Stimulated activated CD4-positive, alpha-beta T cell treated with anti-CD3 and anti-CD28 coated beads, Interleukin-2, amount 100 ng/mL, for 4 hours (primary cell): ENCODE measurements at places on chromosomes 2 and 18.

GRCh38 chr2:198400999-198401398, 596.6 kb downstream of the PLCL1 start:
- no peak for DNase-seq

DNA sequence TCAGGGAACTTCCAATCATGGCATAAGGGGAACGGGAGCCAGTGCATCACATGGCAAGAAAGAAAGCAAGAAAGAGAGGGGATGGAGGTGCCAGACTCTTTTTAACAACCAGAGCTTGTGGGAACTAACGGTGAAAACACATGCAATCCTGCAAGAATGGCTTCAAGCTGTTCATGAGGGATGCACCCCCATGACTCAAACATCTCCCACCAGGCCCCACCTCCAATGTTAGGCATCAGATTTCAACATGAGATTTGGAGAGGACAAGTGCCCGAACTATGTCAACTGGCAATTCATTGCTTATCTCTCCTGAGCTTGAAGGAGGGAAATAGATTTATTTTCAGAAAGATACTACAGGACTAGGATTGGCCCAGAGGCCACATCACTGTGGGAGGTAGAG, 270.0 kb downstream of the SLC4A3 start:
- DNase-seq = no peak

DNA sequence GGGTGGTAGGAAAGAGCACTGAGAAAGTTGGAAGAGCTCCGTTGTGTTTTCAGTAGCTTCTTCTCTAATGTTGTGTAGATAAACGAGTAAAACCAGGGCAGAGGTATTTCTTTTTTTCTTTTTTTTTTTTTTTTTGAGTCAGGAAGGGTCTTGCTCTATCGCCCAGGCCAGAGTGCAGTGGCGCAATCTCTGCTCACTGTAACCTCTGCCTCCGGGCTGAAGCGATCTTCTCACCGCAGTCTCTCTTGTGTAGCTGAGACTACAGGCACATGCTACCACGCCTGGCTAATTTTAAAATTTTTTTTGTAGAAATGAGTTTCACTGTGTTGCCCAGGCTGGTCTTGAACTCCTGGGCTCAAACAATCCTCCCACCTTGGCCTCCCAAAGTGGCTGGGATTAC, 6.6 kb downstream of the GRHL1 start:
- DNase-seq = no peak

GRCh38 chr18:7723558-7723957, 156.4 kb downstream of the PTPRM start:
- no peak for DNase-seq

GRCh38 chr2:196702641-196703040, 63.1 kb downstream of the CCDC150 start:
- no peak for DNase-seq

GRCh38 chr2:27956888-27957287, 66.4 kb downstream of the BABAM2 start:
- no peak for DNase-seq

DNA sequence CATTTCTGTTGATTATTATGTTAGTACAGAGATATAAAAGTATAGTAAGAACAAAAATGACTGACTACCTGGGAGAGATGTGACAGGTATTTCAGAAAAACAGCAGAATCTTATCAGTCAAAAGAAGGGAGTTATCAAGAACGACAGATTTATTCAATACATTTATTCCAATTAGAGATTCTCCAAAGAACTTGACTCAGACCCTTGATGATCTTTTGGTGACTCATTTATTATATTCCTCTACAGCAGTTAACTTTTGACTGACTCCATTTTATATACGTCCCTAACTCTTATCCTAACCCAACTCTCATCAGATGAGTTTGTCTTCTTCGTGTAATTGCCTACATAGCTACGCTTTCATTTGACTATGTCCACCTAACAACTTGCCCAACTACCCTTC, 91.1 kb downstream of the C2orf74 start:
- no peak for DNase-seq

GRCh38 chr18:30175061-30175574, 867.4 kb downstream of the DSC3 start:
- DNase-seq = no peak

DNA sequence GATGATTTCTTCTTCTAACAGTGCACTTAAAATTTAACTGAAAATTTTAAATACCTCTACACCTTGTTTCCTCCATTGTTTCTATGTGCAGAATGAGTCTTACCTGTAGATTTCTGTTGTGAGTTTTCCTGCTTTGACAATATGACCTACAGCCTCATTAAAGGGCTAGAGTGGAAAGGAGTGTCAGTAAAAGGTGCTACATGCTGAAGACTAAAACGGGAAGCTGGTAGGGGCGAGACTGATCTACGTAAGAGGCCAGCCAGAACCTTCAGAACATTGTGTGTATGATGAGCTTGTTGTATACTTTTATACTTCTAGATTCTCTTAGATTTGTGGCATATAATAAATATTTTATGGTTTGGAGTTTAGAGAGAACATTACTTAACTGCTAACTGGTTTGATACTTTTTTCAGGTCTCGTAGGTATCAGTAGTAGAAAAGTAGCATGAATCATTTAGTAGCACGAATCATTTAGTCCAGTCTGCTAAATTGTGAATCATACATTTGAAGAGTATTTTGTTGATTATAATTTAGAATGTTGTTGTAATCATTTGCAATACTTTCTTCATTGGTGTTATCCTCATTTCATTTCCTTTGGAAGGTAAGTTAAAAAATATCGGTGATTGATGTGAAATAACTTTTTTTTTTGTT, 14.3 kb downstream of the INSIG2 start:
- no peak for DNase-seq

DNA sequence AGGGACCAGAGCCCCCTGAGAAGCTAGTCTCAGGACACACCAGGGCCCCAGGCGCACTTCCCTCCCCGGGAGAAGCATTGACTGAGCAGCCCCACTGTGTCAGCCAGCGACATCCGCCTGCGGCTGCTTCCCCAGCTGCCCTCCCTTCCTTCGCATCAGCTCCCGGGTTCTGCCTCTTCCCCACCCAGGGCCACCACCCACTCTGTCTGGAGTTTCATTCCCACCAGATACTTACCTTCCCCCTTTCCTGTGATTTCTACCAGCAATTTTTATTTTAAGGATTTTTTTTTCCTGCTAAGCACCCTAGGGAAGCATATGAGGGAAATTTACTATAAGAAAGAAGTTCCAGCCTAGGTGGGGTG, 99.2 kb downstream of the SMAD7 start:
- no peak for DNase-seq

DNA sequence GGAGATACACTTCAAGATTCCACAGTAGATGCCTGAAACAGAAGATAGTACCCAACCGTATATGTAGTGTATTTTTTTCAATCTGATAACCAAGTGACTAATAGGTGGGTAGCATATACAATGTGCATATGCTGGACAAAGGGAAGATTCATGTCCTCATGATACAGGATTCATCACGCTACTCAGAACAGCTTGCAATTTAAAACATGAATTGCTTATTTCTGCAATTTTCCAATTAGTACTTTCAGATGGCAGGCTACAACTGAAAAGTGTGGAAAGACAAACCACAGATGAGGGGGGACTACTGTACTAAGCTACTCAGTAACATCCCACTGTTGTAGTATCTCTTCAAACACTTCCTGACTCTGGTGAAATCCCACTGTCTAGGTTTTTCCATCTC, 3.7 kb downstream of the IER3IP1 start:
- no peak for DNase-seq

DNA sequence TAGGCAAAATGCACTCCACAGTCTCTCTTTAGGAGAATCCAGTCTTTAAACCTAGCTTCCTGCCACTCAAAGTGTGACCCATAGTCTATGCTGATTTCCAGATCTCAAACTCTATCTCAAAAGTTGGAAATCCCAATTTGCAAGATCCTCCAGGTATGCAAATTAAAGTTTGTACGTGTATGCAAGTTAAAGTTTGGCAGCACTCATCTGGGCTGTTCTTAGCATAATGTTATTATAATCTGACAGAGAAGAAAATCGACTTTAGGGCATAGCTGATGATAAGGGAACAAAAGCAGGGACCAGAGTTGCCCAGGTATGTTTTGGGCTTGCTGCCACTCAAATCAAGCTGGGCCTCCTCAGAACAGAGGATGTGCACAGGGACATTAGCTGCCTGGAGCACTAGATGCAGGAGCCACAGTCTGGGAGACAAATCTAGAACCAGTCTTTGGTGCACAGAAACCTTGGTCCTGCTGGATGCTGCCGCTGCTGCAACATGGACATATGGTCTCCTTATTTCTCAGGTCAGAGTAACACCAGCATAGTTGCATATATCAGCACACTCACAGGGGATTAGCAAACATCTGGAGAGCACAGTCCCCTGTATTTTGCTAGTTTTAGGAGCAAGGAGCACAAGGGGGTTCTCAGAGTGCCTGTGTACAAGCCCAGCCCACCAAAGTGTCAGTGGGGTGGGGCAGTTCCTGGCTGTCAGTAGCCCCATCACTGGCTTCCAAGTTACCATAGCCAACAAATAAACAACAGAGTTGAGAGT, 242.6 kb downstream of the TTC32 start:
- no peak for DNase-seq

GRCh38 chr18:23888881-23889280, 125.7 kb upstream of the TTC39C start:
- no peak for DNase-seq

DNA sequence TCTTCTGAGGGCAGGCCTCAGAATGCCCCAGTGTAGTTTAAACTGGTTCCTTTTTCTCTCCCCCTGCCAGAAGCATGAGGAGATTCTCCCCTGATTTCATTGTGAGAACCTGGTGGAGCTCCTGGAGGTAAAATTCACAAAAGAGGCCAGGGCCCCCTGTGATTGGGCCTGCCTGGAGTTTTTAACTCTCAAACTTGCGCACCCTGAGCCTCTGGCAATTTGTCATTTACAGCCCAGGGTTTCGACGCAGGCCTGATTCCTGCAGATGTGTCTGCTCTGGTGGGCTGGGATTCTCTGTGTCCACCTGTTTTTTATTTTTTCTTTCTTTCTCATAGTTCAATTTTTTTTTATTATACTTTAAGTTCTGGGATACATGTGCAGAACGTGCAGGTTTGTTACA, 157.9 kb downstream of the ASB1 start:
- no peak for DNase-seq

GRCh38 chr2:112161431-112162145, 23.4 kb downstream of the FBLN7 start:
- no peak for DNase-seq

DNA sequence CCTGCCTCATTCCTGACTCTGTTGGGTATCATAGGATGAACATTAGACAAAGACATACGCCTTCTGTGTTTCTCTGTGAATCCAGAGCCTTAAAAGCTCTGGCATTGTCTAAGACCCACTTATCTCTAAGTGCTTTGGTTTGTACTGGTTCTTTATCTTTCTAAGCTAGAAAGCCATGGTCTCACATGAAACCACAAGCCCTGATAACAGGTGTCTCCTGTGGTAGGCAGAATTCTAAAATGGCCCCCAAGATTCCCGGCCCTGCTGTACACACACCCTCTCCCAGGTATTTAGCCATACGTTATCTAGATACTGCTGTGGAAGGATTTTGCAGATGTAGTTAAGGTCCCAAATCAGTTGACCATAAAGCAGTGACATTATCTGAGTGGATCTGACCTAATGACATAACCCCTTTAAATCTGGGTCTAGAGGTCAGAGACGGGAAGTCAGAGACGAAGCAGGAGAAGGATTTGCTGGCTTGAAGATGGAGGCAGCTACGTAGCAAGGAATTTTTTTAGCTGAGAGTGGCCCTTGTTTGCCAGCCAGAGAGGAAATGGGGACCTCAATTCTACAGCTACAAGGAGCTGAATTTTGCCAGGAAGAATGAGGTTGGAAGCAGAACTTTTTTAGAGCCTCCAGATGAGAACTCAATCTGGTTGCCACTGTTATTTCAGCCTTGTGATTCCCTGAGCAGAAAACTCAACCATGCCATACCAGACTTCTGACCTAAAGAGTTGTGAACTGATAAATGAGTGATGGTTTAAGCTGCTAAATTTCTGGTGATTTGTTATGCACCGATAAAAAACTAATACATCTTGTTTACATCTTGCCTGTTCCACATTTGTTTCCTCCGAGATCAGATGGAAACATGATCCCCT, 186.7 kb downstream of the CAMKMT start:
- DNase-seq = no peak

DNA sequence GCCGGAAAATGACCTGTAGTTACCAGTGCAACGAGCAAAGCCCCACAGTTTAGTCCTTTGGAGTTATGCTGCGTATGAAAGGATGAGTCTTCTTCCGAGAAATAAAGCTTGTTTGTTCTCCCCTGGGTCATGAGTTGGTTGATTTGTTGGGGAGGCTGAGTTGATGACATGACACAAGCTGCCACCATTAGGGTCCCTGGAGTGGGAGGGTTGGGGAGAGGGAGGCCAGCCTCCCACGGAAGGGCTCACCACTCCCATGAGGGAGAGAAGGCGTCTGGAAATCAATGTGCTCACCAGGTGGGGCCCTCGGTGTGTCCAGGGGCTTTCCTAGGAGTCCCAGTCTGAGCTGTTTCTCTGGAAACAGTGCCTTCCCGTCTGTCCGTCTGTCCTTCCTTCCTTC, 7.4 kb upstream of the DGKD start:
- no peak for DNase-seq

- DNase-seq = no peak
Measured at GRCh38 chr18:31716362-31716761, 32.0 kb upstream of the B4GALT6 start.

- DNase-seq = no peak
Measured at GRCh38 chr2:39468579-39469451, 31.7 kb upstream of the MAP4K3 start.

GRCh38 chr2:41941831-41942230, 106.0 kb upstream of the PKDCC start:
- no peak for DNase-seq

- DNase-seq = no peak
Measured at GRCh38 chr18:36352384-36352783, 54.9 kb downstream of the FHOD3 start.

DNA sequence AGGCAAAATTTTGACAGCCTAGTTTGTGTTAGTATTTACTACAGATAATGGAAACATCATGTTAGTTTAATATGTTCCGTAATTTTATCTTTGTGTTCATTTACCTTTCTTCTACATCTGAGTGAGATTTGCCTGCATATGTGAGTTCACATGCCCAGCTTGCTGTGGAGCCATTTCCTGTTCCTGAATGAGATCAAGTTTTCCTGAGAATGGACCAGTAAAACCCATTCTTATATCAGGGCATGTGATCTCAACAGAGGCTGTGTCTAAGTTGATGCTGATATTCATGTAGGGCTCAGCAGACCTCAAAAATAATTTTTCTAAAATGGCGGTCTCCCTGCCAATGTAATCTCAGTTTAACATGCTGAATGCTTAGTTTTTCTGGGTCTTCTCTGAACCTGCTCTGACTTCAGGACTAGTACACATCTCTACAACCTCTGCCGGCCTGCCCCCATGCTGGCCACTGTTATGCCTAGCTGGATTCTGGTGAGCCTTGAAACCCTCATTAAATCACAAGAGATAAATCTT, 1.0 kb downstream of the IL1A start:
- no peak for DNase-seq

GRCh38 chr2:199461711-199462346, 4.1 kb upstream of the SATB2 start:
- DNase-seq = no peak
